ENCODE measurements at places on chromosomes 12 and 14. TPM values are rescaled to one million over a fixed set of nuclear protein-coding genes. Genes with fewer than 3 reads are reported as not detected.

DNA sequence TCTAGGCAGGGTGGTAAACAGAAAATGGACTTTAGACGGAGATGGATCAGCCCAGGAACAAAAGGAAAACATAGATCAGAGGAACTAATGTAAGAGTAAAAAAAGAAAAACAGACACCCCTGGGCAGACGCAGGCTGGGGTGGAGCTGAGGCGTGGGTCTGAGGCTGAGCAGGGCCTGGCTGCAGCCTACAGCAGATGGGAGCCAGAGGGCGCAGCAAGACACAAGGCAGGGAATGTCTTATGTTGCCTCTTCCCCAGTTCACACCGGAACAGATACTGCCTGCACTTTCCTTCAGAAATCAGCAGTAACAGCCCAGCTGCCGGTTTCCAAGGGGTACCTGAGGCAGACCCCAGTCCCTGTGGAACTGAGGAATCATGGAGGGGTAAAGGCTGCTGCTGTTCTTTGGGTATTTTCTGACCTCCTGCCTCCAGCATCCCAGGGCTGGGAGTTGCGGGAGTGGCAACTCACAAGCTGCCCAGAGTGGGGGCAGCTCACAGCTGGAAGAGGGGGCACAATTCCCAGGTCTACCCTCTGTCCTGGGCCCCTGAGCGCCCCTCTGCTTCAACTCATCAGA, 9.8 kb downstream of the ZNF605 start:
- no peak for DNase-seq

Gene RERG
- total RNA-seq, result not detected

- DNase-seq, result no peak
These were observed 332.0 kb downstream of the CACNA1C start for GRCh38 chr12:2384533-2385351.

DNA sequence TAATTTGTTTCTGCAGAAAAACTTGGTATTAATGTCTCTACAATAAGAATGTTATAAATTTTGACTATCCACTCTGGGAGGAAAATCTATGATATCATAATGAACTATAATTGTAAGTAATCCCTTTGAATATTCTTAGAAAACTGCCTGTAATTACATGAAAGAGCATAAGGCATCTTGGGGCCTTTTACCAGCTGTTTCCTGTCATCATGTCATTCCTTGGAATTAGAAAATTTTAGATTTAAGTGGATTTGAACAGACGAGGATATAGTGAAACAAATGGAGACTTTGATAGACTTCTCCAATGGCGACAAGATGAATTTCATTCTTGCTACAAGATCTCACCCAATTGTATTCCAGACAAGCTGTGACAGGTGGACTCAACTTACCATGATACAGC, 423.4 kb upstream of the FLRT2 start:
- DNase-seq, result no peak

Gene KTN1
- total RNA-seq, result 85.1 TPM

DNA sequence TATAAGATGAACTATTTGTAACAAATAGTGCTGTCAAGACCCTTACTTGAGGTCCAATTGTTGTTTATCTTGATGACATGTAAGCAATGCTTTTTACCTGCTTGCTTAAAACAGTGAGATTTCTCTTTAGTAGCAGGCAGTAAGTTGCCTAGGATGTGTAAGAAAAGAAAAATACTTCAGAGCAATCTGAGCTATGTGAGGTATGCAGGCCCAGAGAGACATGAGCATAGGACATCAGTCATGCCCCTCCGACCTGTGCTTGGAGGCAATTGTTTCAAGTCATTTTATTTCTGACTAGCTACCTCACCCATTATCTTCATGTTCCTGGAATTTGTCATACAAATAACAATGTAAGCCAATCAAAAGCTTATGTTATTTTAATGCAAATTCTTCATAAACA, 930.6 kb upstream of the FBXO33 start:
- no peak for DNase-seq

Gene MDGA2
- total RNA-seq, result not detected

DNA sequence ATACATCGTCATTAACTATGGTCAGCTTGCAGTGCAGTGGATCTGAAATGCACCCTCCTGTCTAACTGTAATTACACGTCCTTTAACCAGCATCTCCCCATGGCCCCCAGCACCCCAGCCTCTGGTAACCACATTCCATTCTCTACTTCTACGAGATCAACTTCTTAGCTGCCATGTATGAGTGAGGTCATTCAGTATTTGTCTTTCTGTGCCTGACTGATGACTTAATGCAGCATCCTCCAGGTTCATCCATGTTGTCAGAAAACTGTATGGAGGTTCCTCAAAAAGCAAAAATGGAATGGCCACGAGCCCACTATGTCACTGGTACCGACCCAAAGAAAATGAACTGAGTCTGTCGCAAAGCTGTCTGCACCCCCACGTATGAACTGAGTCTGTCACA, 107.3 kb downstream of the RIMBP2 start:
- DNase-seq, result no peak

GRCh38 chr12:765840-766239, 13.5 kb downstream of the WNK1 start:
- DNase-seq, result no peak

Gene USP44
- 13.7 TPM for total RNA-seq

- no peak for DNase-seq
These were observed 172.9 kb downstream of the CACNA1C start for GRCh38 chr12:2225696-2226095.

DNA sequence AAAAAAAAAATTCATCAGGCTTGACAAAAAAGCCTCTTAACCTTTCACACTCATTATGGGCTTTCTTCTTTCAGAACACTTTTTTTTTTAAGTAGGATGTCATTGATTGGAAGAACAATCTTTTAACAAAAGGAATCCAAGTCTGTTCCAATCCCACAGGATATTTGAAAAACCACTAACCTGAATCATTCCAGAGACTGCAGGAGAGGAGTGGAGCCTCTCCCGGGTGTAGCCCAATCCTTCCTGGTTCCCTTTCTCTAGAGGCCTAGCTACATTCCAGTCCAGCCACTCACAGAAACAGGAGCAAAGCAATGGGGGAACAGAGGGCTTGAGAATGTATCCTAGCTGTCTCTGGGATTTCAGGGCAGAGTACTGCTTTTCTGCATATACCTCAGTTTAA, 4.3 kb downstream of the MFAP5 start:
- DNase-seq, result no peak

DNA sequence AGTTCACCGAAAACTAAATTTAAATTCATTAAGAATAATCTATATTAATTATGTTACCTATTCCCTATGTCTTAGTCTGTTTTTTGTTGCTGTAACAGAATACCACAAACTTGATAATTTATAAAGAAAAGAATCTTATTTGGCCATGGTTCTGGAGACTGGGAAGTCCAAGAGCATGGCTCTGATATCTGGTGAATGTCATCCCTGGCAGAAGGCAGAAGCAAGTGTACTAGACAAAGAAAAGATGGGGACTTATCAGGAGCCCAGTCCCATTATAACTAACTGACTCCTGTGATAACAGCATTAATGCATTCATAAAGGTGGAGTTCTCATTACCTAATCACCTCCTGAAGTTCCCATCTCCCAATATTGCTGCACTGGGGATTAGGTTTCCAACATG, 33.3 kb upstream of the BCAT1 start:
- no peak for DNase-seq

DNA sequence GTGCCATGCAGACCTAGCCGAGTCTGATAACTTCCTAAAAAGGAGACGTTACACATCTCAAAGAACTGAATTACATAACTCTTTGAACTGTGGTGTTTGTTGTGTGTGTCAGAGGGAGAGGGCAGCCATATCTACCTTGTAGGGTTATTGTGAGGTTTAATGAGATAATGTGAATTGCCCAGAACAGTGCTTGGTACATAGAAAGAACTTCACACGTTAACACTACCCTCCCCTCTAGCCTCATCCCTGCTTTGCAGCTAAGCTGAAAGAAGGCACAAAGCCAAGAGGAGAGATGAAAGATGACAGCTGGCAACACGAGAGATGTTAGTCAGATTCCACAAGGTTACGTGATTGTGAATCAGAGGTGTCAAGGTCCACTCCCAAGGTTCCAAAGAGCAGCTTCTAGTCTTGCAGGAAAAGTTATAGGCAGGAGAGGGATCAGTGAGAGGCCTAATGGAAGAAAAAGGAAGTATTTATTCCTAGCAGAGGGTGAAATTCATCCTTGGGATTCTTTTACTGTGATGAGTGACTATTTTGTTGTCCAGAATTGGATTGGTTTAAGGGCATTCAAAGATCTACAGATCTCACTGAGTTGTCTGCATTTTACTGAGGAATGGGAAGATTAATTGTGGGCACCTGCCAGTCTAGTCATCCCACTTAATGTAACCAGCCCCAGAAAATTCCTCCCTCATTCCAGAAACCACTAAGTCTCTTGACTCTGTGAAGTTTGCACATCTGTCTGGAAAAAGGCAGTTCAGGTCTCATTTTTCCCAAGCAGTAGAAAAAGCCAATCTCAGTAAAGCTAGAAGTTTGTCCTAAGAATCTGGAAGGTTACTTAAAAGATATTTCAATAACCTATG, 25.9 kb upstream of the WNK1 start:
- DNase-seq, result no peak

DNA sequence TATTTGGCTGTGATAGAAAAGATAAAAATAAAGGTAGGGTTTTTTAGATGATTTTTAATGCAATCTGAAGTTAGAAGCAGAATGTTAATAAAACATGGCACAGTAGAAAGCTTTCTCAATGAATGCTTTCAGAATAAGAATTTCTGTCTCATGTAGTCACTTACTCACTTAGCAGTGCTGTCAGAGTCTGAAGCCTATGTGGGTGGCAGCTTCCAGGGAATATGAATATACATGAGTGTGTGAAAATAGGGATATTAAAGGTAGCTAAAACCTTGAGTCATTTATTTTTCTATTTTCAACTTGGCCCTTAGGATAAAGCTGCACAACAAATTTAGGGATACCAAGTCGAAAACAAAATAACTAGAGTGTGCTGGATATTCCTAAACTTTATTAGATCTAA, 427.9 kb downstream of the AEBP2 start:
- DNase-seq, result no peak

Gene IL25
- total RNA-seq, result not detected

- DNase-seq, result no peak
These were observed 7.6 kb upstream of the MARK3 start for GRCh38 chr14:103377522-103378037.
